ENCODE measurements at places on chromosomes 12 and 14. TPM values are rescaled to one million over a fixed set of nuclear protein-coding genes. Genes with fewer than 3 reads are reported as not detected.
A peak's percentile ranks its signal among the peaks of the same experiment; 100 is the strongest.

DNA sequence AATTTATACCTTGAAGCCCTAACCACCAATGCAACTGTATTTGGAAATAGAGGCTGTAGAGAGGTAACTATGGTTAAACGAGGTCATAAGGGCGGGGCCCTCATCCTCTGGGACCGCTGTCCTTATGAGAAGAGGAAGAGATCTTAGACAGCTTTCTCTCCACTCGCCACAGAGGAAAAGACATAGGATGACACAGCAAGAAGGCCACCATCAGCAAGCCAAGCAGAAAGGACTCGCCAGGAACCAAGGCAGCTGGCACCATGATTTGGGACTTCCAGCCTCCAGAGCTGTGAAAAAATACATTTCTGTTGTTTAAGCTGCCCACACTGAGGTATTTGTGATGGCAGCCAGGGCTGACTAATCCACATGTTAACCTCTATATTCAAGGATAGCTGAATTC is 30.4 kb upstream of the BCAT1 start:
- no peak for DNase-seq

DNA sequence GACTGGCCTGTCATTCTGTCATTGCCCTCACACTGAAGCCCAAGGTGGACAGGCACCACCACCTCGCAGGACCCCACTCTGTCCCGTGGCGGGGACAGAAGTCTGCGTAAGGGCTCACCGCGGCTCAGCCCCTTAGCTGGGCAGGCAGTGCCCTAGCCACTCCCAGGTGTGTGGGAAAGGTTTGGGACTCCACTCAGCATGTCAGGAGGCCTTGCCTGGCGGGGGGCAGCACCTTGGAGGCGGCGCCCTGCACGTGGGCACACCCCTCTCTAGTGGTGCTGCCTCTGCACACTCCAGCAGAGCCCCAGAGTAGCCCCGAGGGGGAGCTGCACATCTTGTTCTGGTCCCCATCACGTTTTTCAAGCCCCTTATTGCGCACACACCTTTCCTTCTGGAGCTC is 35.6 kb downstream of the FIGNL2 start:
- no peak for DNase-seq

DNA sequence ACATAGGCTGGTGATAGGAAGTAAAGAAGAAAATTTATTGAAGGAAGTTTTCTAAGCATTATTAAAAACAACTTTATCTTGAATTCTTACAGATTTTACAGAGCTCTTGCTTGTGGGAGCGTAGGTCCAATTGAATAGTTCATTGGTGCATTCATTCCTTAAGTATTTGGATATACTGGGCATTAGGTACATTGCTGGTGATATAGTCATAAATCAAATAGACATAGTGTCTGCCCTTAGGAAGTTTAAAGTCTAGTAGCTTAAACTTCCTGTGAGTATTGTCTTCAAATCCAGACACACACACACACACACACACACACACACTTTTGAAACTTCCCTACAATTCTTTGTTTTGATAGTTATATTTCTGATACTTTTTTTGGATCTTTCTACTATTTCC is 226.7 kb downstream of the FUT8 start:
- DNase-seq, result no peak

- DNase-seq, result peak; percentile 57
Measured at GRCh38 chr14:98138666-98139065, 1133.3 kb downstream of the BCL11B start.

DNA sequence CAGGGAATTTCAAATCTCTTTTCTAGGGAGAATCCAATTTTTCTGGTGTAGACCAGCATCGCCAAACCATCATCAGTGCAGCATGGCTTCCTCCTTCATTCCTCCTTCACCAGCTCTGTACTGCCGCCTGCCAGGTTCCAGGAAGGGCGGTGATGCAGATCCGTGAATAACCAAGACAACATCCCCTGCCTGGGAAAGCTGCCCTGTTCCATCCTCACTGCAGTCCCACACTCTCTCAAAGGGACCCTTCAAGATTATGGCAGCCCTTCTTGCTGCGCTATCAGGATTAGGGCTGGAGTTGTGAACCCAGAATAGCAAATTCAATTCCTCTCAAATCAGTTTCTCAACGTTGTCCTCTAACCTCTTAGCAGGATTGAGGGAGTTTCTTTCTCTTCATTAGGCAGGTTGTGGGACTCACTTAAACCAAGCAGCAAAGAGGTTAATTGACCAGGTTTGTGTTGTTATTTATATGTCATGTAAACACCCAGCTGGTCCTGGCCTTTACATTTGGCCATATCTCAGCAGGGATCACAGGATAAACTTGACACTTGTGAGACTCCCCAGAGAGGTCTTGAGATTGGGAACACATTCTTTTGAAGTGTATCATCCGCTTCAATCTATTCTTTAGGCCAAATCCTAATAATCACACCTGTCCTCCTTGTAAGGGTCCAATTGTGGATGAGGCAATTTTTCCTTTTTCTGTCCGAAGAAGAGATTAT is 26.2 kb downstream of the TMEM30B start:
- peak; percentile 15 for DNase-seq

- DNase-seq, result no peak
Measured at GRCh38 chr14:61221906-61222305, 59.2 kb downstream of the TMEM30B start.

DNA sequence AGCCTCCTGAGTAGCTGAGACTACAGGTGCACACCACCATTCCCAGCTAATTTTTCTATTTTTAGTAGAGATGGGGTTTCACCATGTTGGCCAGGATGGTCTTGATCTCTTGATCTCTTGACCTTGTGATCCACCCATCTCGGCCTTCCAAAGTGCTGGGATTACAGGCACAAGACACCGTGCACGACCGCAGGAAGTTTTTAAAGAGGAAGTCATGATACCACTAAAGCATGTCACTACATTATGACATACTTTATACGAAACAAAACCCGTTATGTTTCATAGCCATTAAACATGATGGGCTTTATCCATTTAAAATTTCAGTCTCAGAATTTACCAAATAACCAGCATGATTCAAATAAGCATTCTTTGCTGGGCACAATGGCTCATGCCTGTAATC is 83.8 kb upstream of the DUSP6 start:
- no peak for DNase-seq

DNA sequence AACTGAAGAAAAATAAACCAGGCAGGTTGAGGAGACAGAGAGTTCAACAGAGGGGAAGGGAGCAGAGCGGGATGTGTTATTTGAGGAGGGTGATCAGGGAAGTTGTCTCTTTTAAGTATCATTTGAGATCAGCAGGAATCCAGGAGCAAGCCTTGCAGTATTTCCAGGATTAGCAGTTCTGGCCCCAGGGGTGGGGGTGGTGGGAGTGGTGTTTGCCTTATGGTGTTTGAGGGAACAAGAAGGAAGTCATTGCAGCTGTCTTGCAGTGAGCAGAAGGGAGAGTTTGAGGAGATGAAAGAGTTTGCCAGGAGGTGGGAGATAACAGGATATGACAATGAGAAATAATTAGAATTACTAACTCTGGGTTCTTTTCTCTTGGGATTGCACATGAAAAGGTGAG is 418.6 kb downstream of the NELL2 start:
- DNase-seq, result no peak

DNA sequence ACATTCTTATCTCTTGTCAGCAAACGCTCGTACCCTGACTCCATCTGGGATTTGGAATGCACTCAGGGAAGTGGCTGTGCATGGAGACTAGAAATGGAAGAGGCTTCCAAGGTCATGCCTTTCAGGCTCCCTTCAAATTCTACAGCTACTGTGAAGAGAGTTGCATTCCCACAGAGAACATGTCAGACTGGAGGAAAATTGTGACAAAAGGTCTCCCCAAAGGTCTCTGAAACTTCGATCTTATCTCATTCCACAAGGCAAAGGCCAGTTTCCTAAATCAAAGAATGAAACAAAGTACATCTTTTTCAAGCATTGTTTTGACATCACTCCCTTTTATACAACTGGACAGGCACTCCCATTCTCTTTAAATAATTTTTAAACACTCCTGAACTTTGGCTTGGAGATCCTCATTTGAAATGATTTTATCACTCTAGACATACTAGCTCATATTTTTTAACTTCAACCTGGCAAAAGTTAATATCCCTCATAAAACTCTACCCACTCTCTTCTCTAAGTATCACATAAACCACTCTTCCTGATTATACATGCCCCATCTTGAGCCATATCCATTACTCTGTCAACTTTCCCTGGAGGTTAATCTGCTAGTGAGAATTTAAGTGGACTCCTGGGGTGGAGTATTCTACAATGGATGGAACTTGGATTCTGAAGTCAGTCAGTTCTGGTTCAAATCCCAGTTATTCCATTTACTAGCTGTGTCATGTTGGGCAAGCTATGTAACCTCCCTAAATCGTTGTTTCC is 218.1 kb upstream of the HMGA2 start:
- no peak for DNase-seq

GRCh38 chr12:48030173-48030650 is 25.9 kb upstream of the COL2A1 start:
- DNase-seq, result no peak

DNA sequence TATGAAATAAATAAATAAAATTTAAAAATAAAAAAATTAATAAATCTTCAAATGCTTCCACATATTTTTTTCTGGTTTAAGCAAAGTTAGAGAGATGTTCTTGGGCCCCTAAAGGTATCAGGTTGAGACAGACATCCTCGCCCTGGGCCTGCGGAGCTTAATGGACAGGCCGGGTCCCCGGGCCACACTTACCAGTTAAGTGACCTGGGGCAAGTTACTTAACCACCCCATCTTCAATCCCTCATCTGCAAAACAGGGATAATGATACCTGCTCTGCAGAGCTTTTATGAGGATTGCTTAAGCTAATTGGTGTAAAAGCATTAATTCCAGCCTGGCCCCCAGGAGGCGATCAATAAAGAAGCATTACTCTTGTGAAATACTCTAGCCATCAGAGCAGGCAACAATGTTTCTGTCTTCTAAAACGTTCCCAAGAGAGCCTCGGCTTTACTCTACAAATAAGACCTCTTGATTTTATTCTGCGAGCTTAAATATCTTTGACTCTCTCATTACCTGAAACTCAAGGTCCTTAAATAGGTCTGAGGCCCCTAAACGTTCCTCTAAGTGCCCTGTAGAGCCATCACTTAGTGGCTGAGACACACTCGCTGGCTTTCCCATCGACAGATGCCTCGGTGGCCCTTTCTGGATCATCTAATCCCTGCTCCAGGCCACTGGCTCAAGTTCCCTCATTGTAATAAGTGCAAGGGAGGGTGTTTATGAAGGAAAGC is 81.1 kb upstream of the DIO3 start:
- DNase-seq, result no peak

GRCh38 chr14:59332727-59333126 is 132.5 kb downstream of the GPR135 start:
- peak; percentile 77 for DNase-seq

DNA sequence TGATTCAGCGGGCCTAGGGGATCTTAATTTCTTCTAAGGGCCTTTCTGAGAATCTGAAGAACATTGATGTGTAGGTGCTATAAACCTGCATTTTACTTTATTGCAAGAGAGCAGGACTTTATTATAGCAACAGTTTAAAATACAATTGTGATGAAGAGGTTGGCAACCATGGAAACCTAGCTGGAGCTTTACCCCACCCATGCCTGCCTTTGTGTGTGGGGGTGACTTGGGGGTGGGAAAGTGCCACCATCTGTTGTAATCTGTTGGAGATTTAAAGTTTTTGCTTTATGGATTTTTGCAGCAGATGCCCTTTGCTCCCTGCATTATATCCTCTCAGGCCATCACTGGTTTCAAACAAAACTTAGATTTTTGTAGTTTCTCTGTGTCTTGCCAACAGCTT is 64.6 kb downstream of the ATG14 start:
- no peak for DNase-seq

GRCh38 chr12:623172-623864 is 39.9 kb downstream of the NINJ2 start:
- DNase-seq, result no peak

- no peak for DNase-seq
Measured at GRCh38 chr14:99344051-99344758, 72.2 kb upstream of the BCL11B start.

DNA sequence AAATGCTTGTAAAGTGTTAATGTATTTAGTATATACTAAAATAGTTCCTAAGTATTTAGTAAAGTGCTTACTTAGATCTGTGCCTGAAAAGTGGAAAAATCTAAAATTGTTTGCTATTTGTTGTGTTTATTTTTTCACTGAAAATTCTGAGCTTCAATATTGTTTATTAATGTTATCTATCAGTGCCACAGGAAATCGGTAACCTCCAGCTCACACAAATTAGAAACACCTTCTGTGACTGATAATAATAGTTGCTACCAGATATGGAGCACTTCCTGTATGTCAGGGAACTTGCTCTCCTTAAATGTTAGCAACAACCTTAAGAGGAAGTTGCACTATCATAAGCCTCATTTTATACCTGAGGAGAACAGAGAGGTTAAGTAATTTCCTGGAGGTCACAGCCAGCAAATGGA is 723 bp upstream of the LRP10 start:
- no peak for DNase-seq

DNA sequence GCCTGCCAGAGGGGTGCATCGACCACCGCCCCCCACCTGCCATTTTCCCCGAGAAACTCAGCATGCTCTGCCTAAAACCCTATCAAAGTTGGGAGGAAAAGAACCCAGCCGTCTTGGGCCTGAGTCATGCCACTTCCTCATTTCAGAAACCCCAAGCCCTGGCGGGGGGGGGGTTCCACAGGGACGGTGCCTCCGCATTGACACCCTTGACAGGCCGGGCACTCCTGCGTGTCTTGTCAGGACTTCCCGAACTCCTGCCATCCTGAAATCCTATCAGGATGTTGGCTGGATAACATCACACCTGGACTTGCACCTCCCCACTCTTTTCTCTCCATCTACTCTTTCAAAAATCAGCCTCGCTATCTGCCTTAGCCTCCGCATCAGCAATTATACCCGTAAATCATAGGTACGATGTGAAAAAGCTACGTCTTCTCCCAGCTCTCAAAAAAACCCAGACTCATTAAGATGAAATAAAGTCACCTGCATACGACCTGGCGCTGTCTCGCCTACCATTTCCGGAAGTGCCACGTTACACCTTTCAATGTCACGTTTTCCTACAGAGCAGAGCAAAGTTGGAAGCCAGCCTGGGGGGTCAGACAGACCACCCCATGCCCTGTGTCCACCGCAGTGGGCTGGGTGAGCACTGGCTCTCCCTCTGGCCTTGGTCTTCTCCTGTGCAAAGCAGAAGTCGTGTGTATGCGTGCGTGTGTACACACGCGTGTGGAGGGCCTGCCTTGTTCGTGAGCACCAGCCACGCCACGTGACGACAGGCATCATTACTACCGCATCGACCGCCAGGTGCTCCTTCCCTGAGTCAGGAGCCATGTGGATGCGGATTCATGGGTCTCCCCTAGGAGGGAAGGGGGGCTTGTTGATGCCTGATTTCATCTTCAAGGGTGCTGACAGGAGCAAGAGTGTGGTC is 96.7 kb downstream of the RFLNA start:
- peak; percentile 86 for DNase-seq

- DNase-seq, result no peak
Measured at GRCh38 chr14:92668276-92668973, 80.0 kb downstream of the LGMN start.

Gene GPRC5D
- total RNA-seq, result not detected

Gene GNB3
- 0.71 TPM for total RNA-seq

Gene CLEC2D
- total RNA-seq, result 0.39 TPM

Gene TSHR
- not detected for total RNA-seq

Gene INSM2
- total RNA-seq, result not detected

Gene METTL25
- total RNA-seq, result 9.7 TPM

Gene RFX4
- total RNA-seq, result not detected

Gene HOXC12
- 6.0 TPM for total RNA-seq

Gene KLRC3
- not detected for total RNA-seq
